ENCODE measurements at places on chromosomes 4 and X.

- DNase-seq = no peak
Measured at GRCh38 chr4:101126059-101126458, 221.3 kb downstream of the PPP3CA start.

DNA sequence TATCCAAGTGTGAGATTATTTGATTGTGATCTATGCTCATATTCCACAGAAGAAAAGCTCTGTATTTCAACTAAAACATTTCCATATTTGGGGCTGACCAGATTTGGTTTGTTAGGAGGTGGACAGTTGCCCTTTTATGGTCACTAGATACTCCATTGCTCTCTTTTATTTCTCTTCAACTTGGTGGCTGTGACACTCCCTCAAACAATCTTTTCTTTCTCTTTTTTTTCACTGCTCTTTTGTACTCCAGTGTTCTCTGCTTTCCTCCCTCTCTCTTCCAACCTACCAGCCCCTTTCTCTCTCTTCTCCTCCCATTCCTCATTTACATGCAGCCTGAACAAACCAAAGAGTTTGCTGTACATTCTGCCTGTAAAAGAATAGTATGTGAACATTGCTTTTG is 48.8 kb downstream of the RBPJ start:
- DNase-seq = no peak

- no peak for DNase-seq
Measured at GRCh38 chr4:75655562-75655961, 17.6 kb downstream of the G3BP2 start.

GRCh38 chrX:41689711-41690110 is 938 bp downstream of the GPR34 start:
- DNase-seq = no peak

DNA sequence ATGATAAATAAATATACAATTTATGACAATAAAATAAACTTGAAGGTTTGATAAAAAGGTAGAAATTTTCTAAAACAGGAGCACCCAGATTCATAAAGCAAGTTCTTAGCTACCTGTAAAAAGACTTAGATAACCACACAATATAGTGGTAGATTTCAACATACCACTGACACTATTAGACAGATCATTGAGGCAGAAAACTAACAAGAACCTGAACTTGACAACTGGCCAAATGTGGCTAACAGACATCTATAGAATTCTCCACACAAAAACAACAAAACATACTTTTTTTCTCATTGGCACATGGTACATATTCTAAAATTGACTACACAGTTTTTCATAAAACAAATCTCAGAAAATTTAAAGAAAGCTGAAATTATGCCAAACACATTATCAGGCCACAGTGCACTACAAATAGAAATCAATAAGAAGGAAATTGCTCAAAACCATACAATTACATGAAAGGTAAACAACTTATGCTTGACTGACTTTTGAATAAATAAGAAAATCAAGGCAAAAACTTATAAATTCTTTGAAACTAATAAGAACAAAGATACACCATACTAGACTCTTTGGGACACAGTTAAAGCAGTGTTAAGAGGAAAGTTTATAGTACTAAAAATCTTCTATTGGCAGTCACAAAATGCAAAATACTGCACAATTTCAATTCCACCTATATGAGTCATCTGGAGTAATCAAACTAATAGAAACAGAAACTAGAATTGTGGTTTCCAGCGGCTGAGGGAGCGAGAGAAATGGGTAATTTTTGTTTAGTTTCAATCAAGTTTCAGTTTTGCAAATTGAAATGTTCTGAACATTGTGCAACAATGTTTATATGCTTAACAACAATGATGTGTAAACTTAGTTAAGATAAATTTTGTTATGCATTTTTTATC is 925.6 kb downstream of the SH3BGRL start:
- no peak for DNase-seq

DNA sequence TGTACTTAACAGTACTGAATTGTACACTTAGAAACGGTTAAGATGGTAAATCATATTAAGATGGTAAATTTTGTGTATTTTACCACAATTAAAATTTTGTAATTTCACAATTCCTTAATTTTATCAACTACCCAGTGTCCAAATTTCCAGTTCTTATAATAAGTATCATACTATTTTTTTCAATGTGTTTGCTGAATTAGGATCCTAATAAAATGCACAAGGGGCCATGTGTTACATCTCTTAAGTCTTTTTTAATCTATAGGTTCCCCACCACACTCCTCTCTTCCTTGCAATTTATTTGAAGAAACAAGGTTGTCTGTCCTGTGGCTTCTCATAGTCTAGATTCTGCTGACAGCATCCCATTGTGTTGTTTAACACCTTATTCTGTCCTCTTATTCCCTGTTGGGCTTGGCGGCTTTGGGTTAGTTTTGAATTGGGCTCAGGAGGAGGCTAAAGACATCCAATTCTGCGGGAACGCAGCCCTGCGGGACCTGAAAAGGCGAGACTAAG is 533 bp upstream of the SYAP1 start:
- no peak for DNase-seq

GRCh38 chr4:188187106-188187505 is 47.9 kb downstream of the TRIML1 start:
- no peak for DNase-seq

- DNase-seq = no peak
Measured at GRCh38 chr4:1207157-1207470, 34.7 kb upstream of the SPON2 start.

DNA sequence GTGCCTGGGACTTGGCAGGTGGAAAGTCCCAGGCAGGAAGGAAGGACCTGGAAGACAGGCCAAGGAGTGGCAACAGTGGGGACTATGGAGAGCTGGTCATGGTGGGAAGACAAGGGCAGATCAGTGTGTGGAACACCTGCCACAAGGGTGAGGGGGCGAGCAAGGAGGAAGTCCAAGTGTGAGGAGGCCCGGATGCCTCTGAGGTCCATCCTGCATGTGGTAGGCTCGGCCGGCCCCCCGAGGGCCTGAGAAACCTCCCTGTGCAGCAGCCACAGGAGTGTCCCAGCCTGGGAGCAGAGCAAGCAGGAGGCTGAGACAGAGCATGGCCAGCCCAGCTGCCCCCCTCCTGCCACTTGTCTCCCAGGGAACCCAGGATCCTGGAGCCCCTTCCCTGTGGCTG is 40.5 kb upstream of the PSAPL1 start:
- DNase-seq = no peak

- no peak for DNase-seq
Measured at GRCh38 chr4:184748251-184748652, 14.4 kb upstream of the CENPU start.

DNA sequence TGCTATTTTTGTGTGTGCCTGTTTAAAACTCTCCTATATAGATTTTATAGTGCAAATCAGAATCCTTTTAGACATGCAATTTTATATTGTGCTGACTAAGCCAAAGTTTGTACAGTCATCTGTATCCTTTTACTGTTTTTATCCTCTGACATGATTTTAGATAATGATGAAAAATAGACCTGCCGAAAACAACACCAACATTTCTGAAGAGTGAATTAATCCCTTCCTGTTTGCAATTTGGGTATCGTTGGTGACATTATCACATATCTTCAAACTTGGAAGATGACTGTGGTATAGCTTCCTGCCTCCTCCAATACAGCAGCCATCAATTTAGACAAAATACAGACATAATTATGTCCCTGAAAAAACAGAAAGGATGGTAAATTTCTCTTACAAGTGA is 28.9 kb upstream of the DSPP start:
- no peak for DNase-seq

Measured in activated CD4-positive, CD25-positive, alpha-beta regulatory T cell treated with anti-CD3 and anti-CD28 coated beads, Interleukin-2, amount 50 U/mL, for 16 hours (primary cell).